ENCODE measurements at places on chromosomes 2 and 18.

GRCh38 chr2:149634103-149634502 is 46.5 kb upstream of the MMADHC start:
- no peak for DNase-seq

DNA sequence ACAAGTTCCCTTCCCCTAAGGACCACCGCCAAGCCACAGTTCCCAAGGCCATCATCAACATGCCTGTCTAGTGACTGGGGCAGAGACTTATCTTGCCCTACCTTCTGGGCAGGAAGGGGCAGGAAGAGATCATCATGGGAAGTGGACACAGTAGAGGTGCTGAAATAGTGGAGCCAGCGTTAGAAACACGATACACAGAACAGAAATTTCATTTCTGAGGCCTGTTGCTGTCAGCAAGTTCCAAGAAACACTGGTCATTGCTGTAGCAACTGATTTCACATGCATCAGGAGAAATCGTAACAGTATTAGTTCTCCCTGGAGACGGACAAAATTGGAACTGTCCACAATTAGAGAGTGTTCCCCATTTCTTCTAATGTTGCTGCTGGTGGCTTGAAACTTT is 83.0 kb downstream of the COLEC12 start:
- no peak for DNase-seq

- DNase-seq, result no peak
These were observed 256.3 kb downstream of the SRBD1 start for GRCh38 chr2:45354776-45355175.

GRCh38 chr2:83369601-83370418 is 1089.3 kb downstream of the SUCLG1 start:
- no peak for DNase-seq

DNA sequence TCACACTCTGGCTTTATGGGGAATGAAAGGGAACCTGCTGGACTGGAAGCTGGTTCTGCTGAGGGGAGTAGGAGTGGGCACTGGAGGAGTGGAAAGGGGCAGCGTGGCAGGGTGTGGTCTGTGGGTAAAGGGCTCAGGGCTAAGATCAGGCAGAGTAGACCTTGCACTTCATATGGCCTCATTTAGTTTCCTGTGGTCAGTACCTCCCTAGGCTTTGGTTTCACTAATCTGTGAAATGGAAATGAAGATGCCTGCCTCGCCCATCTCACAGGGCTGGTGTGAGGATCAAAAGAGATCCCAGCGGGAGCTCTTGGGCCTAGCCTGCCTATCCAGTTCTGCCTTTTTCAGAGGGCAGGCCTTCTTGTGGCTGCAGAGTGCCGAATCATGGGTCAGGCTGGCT is 208.7 kb downstream of the LOXHD1 start:
- no peak for DNase-seq

DNA sequence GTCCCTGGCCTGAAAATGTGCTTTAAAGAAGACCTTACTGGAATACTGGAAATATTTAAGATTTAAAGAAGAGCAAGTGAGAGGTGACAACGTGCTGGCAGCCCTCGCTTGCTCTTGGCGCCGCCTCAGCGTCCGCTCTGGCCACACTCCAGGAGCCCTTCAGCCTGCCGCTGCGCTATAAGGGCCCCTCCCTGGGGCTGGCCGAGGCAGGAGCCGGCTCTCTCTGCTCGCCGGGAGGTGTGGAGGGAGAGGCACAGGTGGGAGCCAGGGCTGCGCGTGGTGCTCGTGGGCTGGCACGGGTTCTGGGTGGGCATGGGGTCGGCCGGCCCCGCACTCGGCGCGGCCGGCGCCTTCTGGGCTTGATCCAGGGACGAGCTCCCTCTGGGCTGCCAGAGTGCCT is 2.9 kb upstream of the COQ10B start:
- DNase-seq, result no peak

- DNase-seq, result no peak
These were observed 639 bp downstream of the EPB41L3 start for GRCh38 chr18:5543036-5543680.

DNA sequence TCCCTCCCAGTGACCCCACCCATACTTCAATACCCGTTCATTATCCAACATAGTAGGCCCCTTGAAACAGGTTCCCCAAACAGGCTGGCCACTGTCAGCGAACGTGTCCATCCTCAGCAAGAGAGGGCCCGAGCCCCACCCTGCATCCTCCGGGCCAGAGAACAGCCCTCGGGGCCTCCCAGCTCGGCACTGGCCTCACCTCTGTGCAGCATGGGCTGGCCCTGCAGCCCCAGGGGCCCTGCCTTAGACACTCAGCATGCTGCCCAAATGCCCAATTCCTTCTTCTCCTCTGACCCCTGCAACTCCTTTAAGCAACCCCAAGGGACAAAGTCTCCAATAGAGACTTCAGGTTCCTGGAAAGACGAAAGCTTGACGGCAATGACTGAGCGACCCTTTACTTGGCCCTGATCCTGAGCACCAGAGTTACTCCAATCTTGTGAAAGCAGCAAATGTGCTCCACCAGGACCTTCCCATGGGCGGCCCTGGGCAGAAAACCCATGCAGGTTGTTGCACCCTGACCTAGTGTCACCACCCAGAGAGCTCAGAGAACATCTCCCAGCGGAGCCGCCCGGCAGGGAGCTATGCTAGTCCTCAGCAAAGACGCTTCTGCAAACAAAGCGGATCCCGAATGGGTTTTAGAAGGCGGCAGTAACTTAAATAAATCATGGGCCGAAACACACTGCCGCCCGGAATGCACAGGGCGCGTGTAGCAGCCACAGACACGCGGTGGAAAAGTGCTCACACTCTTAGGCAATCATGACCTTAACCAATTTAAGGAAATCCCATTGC is 782 bp downstream of the COL6A3 start:
- no peak for DNase-seq

- no peak for DNase-seq
These were observed 87.2 kb upstream of the MGAT4A start for GRCh38 chr2:98818164-98818563.

DNA sequence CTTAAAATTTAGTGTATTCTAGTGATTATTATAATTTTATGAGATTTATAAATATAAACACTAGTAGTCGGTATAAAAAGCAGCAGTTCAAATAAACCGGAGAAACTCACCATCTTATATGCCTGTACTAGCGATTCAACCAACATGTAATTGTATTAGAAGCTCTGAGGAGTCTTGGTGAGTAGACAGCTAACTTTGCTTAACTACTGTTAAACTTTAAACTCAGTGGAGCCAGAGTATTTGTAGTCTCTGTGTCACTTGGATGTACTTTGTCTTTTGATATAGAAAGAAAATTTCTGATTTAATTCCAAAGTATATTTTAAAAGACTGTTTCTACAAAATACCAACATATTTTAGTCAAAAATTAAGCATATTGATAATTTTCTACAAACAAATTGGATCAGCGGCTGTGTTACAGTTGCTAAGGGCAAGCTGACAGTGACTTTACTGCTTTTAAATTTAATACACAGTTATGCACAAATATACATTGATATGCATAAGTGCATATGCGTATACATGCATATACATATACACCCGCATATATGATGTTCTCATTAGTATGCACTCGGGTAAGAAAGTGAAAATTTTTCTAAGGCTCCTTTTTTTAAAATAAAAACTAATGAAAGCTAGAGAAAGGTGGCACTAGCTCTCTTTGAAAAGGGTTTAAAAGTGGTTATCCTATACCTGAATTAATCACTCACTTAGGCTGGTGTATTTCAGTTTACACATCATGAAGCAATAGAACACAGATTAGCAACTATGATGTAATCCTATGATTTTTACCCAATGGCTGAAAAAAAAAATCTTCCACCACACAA is 374.5 kb downstream of the NCKAP5 start:
- DNase-seq, result no peak

- no peak for DNase-seq
These were observed 16.7 kb upstream of the MRPL33 start for GRCh38 chr2:27754831-27755230.

DNA sequence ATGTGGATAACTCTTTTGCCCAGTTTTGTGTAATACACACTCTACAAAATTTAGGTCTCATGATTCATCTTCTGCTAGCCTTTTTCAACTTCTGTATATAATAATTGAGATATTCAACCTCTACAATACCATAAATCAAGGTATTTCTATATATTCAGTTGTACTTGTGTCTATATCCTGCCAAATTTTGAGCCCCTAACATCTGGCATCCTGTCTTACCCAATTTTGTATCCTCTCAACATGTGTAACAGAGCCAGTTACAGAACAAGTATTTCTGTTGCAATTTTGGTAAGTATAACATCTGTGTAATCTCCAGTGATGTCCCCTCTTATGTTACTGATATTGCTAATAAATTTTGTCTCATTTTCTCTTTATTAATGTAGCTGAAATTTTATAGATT is 145.8 kb downstream of the TRIB2 start:
- no peak for DNase-seq

- no peak for DNase-seq
These were observed 4.7 kb downstream of the CD226 start for GRCh38 chr18:69943021-69943420.

- no peak for DNase-seq
These were observed 465.2 kb upstream of the HS6ST1 start for GRCh38 chr2:128783896-128784295.

- no peak for DNase-seq
These were observed 97.4 kb upstream of the GALNT5 start for GRCh38 chr2:157160111-157160510.

DNA sequence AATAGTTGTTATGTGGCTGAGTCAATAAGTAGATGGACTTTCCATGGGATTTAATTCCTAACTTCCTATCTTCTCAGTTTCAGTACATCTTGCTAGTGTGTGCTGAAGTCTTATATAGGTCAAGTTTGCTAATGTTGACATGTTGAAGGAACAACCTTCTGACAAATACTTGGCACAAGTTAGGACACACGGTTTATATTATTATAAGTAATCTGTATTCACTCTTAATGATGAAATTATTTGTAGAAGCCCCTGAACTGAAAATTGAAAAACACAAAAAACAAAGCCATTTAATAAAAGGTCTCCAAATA is 19.2 kb downstream of the ARL5A start:
- no peak for DNase-seq

DNA sequence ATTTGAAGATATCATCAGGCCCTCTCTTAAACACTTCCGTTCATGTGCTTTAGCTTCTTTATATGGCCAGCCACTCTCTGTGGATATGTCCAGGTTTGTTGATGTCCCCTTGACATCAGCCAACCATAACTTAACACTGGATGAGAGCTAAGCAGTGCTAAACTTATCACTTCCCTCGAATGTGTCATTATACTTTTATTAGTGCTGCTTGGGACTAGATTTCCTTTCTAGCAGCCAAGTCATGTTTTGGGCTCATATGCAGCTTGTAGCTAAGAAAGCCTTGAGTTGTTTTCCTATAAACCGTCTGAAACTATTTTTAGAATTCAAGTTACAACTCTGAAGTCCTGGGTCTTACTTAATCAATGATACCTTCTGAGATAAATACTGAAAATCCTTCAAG is 144.8 kb upstream of the TNP1 start:
- no peak for DNase-seq

GRCh38 chr2:167581961-167582574 is 665.3 kb downstream of the STK39 start:
- DNase-seq, result no peak

DNA sequence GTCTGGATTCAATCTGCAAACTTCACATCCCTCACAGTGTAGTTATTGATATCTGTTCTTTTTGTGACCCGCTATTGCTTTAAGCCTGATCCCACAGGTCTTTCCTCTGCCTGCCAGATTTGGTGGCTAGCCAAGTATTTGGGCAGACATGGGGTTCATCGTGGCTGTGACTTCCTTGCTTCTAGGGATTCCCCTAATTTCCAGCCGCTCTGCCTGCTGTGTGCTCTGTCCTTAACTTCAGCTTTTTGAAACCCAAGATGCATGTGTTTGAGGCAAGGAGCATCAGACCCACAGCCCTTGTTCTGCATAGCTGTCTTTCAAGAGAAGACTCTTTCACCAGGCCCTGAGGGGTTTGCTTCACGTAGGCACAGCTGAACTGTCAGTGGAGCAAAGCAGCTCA is 54.2 kb downstream of the NCAPH start:
- DNase-seq, result no peak

DNA sequence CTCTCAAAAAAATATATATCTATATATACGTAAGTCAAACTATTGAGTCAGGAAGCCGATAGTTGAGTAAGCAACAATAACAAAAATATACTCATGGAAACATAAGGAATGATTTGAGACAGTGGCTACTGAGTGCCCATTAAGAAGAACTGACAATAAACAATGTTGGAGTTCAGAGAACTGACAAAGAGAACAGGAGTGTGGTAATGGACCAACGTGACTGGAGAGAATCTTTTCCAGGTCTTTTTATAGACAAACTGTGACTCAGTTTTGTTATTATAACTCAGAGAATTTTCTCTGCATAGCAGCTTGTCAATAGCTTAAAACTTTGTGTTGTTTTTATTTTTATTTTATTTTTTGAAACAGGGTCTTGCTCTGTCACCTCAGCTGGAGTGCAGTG is 4.6 kb upstream of the GALM start:
- DNase-seq, result no peak

DNA sequence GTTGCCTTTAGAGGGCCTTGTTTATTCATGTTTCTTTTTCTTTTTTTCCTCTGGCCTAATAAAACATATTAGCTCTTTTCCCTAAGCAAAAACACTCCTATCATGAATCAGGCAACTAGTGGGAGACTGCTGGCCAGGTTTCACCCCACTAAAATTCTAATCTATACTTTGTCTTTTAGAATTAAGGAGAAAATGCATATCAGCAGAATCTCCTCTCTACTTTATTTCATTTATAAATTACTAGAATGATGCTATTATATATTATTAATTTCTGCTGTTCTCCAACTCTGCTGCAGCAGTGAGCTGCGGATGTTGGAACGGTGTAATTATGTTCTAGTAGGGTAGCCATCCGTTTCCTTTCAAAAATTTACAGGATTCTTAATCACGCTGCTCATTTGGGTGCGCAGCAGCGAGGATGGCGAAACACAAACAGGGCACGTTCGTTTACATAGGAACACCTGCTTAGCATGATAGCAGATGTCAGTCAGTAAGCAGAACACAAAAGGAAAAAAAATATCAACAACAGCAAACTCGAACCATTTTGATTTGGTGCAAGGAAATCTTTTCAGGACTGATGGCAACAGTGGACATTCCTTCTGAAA is 30.5 kb downstream of the ZEB2 start:
- DNase-seq, result no peak

DNA sequence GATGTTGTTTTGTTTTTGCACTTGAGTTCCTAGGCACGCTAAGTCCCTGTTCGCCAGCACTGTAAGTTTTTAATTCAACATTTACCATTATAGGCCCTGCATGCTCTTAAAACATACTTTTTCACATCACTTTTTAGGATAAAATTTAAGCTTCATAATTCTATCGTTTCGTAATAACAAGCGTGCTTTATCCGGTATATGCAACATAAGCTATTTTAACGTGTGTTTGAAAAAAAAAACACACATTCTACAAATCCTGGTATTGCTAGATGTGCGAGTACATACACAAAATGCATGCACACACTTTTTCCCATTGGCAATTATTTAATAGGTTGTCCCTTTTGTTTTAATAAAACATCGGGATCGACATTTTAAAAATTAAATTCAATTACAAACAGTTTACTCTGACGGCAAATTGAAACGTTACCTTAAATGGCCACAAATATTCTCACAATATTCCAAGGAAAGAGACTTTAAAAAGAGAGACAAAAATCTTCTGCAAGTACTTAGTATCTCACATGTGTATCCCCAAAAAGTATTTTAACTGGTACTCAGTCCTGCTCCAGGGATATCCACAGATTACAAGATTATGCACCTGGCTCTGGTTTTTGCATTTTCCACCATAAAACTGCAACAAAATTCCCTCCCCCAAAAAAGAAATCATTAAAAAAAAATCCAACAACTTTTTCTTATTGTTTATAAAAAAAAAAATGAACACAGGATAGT is 1.0 kb upstream of the TCF4 start:
- DNase-seq, result no peak
